ENCODE measurements at places on chromosomes 11 and 22. TPM values are rescaled to one million over a fixed set of nuclear protein-coding genes. Genes with fewer than 3 reads are reported as not detected.

GRCh38 chr11:35602160-35602793 lies 16.0 kb upstream of the FJX1 start:
- DNase-seq: no peak

GRCh38 chr11:75161506-75162095 lies 10.7 kb downstream of the SLCO2B1 start:
- DNase-seq: no peak

GAL gene
- not detected for total RNA-seq

GRCh38 chr11:109978895-109979294 lies 114.3 kb upstream of the ZC3H12C start:
- DNase-seq: no peak

DNA sequence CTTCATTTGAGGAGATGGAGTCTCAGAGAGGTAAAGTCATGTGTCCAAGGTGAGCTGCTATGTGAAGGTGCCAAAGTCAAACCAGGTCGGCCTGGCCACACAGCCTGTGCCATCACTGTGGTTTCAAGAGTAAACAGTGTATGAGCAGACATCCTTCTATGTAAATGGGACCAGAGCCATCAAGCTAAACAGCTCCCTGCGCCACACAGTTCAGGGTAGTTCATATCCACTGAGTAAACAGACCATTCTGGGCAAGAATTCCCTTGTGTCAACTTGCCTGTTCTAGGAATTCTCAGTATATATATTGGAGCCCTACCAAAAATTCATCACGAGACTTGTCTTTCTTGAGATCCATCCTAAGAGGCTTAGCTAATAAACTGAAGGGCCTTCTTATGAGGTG lies 77.5 kb downstream of the AMOTL1 start:
- no peak for DNase-seq

GRCh38 chr11:121578251-121578976 lies 125.6 kb upstream of the SORL1-AS1 start:
- no peak for DNase-seq
